ENCODE measurements at places on chromosomes 2 and 18. TPM values are rescaled to one million over a fixed set of nuclear protein-coding genes. Genes with fewer than 3 reads are reported as not detected.

The GRB14 gene
- total RNA-seq: 0.32 TPM

The KCNIP3 gene
- total RNA-seq: under 0.01 TPM

The IGFBP5 gene
- total RNA-seq: 0.82 TPM

The SERPINB3 gene
- total RNA-seq: not detected

The LRRTM4 gene
- total RNA-seq: not detected

The DUSP2 gene
- 0.49 TPM for total RNA-seq

The PSTPIP2 gene
- 3.6 TPM for total RNA-seq

The ZNF804A gene
- total RNA-seq: 0.16 TPM

The ABCB11 gene
- total RNA-seq: under 0.01 TPM

The MYOM1 gene
- 8.1 TPM for total RNA-seq

The SP5 gene
- total RNA-seq: not detected

The OTOS gene
- not detected for total RNA-seq

The GREB1L gene
- 1.3 TPM for total RNA-seq

The RAB6C gene
- not detected for total RNA-seq

The GAL3ST2 gene
- not detected for total RNA-seq

The ABCG5 gene
- not detected for total RNA-seq

The MERTK gene
- 11.2 TPM for total RNA-seq

The SNORC gene
- total RNA-seq: 0.63 TPM

The TANC1 gene
- 123 TPM for total RNA-seq

The LYPD6B gene
- total RNA-seq: not detected

The FIGN gene
- total RNA-seq: 0.31 TPM

The CFAP221 gene
- total RNA-seq: 0.16 TPM

The EGR4 gene
- total RNA-seq: not detected

The NDUFS1 gene
- 84.5 TPM for total RNA-seq

The TMEM178A gene
- total RNA-seq: not detected

The TUBB8B gene
- not detected for total RNA-seq

Data from bladder microvascular endothelial cell (primary cell).